Left colon (tissue), 2 donors: ENCODE measurements at places on chromosomes 7 and 10. TPM values are rescaled to one million over a fixed set of nuclear protein-coding genes. Genes with fewer than 3 reads are reported as not detected.

DNA sequence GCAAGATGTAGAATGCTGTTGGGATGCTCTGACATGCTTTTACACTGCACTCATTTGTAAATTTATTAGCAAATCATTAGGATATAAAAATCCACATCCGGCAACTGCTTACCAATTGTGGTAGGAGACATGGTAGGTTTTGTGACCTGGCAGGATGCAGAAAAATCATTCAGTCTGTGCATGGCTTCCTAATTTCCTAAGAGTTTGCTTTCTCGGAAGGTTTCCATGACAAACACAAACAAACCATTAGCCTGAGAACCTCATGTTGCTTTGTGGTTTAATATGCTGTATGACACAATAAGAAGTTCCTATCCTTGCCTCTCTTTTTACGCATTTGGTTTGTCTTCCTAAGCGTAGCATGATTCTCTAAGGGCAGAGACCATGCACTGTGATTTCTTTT is 14.7 kb upstream of the LMBR1 start:
- no peak for DNase-seq

- DNase-seq = no peak
Measured at GRCh38 chr7:43513251-43513650, 69.7 kb upstream of the STK17A start.

UPK3B gene
- total RNA-seq = 2.5 TPM

DNA sequence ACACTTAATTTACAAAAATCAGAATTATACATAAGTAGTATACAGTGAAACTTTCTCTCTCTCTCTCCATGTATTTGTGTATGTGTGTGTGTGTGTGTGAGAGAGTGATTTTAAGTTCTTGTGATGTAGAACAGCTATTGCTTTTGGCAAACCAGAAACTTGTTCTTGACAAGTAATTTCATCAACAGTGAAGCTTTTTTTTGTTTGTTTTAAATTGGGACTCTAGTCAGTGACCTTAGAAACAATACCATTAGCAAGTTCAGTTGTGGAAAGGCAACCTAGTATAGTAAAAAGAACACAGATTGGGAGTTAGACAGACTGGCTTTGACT is 319.1 kb downstream of the PTEN start:
- no peak for DNase-seq

- no peak for DNase-seq
Measured at GRCh38 chr10:88198023-88198422, 334.6 kb downstream of the PTEN start.

DNA sequence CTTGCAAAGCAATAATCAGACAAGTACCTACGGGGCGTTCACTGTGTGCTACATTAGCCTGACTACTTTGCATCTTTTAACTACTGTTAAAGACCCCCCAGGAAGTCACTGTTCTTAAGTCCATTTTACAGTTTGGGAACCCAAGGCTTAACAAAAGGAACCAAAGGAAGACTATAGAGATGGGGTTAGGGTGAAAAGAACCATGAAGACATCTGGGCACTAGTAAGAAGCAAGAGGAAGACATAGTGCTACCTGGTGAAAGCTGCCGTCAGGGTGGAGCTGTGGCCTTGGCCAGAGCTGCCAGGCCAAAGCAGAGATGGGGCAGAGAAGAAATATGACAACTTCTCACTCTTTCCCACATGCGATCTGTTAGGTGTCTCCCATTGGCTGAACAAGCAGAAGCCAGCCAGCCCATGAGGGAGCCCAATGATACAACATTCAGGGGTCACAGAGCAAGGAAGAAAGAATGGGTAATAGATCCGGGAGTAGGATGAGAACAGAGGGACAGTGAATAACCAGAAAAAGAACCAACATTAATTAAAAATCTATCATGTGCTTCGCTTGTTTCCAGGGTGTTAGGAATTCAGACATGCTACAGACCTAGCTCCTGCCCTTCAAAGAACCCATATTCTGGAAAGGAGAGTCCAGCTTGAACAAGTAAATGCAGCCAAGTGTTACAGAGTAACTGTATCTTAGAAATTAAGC is 85.4 kb downstream of the ARID5B start:
- no peak for DNase-seq

GSTO2 gene
- total RNA-seq = 27.9 TPM

DGKB gene
- total RNA-seq = 0.06 TPM

PIK3AP1 gene
- 13.0 TPM for total RNA-seq

GRCh38 chr10:114507449-114507848 is 103.1 kb upstream of the AFAP1L2 start:
- peak; percentile 96 for DNase-seq

SRI gene
- 634 TPM for total RNA-seq

ASIC3 gene
- total RNA-seq = 2.3 TPM

DNA sequence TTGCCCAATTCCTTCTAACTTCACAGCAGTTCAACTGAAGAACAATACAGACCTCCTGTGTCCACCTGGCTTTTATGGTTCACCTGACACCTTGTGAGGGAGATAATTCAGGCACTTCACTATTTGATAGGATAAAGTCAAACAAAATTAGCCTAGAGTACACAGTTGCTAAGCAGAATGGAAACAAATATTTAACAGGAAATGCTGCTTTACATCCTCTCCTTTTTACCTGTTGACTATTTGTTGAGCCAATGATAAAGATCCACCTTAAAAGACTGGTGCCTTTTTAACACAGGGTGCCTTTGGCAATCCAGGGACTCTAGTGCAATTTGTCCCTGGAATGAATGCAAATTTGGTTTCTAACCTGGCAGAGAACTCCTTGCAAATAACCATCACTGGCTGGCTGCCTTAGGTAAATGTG is 39.8 kb downstream of the ITPRID1 start:
- DNase-seq = no peak

PARG gene
- 25.5 TPM for total RNA-seq

POM121 gene
- total RNA-seq = 37.7 TPM

- DNase-seq = no peak
Measured at GRCh38 chr10:123301077-123301857, 147.1 kb downstream of the BUB3 start.

- no peak for DNase-seq
Measured at GRCh38 chr7:53904355-53904754, 637.8 kb upstream of the VSTM2A start.
